ENCODE measurements at places on chromosomes 3 and 15.

GRCh38 chr3:45597581-45597980, 3.0 kb downstream of the LIMD1 start:
- no peak for DNase-seq

GRCh38 chr3:183307749-183308148, 54.7 kb downstream of the B3GNT5 start:
- DNase-seq: no peak

DNA sequence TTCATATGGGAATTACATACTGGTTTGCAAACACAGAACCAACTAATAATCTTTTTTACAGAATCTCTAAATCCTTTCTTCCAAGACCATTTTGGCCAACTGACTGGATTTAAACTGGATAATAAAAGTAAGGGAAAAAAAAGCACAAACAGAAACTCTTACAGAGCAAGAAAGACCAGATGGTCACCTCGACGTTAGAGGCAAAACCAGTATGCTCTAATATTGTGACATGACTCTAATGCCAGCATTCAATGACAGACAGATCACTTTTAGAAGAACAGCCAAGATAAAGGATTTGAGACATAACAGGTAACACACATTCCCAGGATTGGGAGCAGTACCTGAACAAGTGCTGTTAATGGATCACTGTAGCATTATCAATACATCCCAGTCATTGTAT, 50.9 kb downstream of the DHX36 start:
- no peak for DNase-seq

GRCh38 chr3:112598731-112599130, 36.9 kb downstream of the SLC35A5 start:
- no peak for DNase-seq

- DNase-seq: no peak
These were observed 14.9 kb downstream of the SIAH2 start for GRCh38 chr3:150747886-150748683.
